Stimulated activated CD8-positive, alpha-beta memory T cell treated with anti-CD3 and anti-CD28 coated beads, Interleukin-15, amount 100 ng/mL, for 4 hours (primary cell): ENCODE measurements at places on chromosomes 12 and 14.

DNA sequence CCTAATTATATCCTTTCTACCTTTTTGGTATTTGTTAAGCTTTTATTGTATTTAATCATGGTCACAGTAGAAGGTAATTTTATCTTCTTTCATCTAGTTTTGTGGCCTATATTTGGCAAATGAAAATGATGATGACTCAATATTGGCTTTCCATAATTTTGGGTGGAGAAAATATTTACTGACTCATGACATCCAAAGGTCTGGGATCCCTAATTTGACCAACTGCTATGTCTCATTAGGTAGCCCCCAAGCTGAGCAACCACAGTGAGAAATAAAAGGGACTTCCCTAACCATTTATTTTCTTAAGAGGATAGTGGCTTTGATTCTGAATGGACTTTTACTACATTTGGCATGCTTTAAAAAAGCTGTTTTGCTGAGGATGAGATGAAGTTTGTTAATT, 289.5 kb downstream of the RMST start:
- DNase-seq = no peak

GRCh38 chr12:25337916-25338315, 87.2 kb upstream of the KRAS start:
- DNase-seq = no peak

GRCh38 chr14:68894123-68894522, 85.0 kb downstream of the ACTN1 start:
- no peak for DNase-seq

- DNase-seq = no peak
Observed at GRCh38 chr12:132635076-132635955, 16.7 kb downstream of the P2RX2 start.

GRCh38 chr12:39368096-39368495, 74.8 kb downstream of the KIF21A start:
- DNase-seq = no peak

- DNase-seq = no peak
Observed at GRCh38 chr14:49008363-49008762, 577.8 kb downstream of the RPS29 start.

- DNase-seq = no peak
Observed at GRCh38 chr12:47189728-47190127, 110.0 kb upstream of the AMIGO2 start.

- DNase-seq = no peak
Observed at GRCh38 chr12:6276956-6277620, 33.4 kb upstream of the PLEKHG6 start.

GRCh38 chr14:98252820-98253219, 1019.2 kb downstream of the BCL11B start:
- DNase-seq = no peak

GRCh38 chr12:128513331-128513730, 246.4 kb downstream of the TMEM132C start:
- no peak for DNase-seq

- DNase-seq = no peak
Observed at GRCh38 chr12:95874452-95874851, 15.7 kb downstream of the SNRPF start.

- DNase-seq = no peak
Observed at GRCh38 chr14:68928770-68929550, 50.1 kb downstream of the ACTN1 start.

GRCh38 chr14:106210650-106211049, 684.3 kb downstream of the TMEM121 start:
- no peak for DNase-seq

- DNase-seq = no peak
Observed at GRCh38 chr14:84826294-84826693, 703.6 kb upstream of the FLRT2 start.

GRCh38 chr12:30969606-30970395, 43.3 kb downstream of the TSPAN11 start:
- DNase-seq = no peak

GRCh38 chr14:55794655-55795595, 214.9 kb downstream of the KTN1 start:
- DNase-seq = no peak

DNA sequence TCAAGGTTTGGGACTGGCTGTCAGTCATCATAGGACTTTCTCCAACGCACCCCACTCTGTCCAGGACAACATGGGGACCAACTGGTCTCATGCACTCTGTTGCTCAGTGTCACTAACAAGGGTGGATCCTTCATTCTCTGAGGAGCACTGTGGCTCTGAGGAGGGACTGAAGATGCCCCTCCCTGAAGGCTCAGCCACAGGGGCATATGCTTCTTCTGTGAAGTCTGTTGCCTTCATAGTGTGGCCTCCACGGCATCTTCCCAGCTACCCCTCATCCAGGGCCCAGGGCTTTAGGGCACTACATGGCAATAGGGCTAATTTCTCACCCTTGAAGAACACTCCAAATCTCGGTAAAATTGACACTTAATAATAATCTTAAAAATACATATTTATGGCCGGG, 14.3 kb upstream of the IFI27L2 start:
- DNase-seq = no peak

DNA sequence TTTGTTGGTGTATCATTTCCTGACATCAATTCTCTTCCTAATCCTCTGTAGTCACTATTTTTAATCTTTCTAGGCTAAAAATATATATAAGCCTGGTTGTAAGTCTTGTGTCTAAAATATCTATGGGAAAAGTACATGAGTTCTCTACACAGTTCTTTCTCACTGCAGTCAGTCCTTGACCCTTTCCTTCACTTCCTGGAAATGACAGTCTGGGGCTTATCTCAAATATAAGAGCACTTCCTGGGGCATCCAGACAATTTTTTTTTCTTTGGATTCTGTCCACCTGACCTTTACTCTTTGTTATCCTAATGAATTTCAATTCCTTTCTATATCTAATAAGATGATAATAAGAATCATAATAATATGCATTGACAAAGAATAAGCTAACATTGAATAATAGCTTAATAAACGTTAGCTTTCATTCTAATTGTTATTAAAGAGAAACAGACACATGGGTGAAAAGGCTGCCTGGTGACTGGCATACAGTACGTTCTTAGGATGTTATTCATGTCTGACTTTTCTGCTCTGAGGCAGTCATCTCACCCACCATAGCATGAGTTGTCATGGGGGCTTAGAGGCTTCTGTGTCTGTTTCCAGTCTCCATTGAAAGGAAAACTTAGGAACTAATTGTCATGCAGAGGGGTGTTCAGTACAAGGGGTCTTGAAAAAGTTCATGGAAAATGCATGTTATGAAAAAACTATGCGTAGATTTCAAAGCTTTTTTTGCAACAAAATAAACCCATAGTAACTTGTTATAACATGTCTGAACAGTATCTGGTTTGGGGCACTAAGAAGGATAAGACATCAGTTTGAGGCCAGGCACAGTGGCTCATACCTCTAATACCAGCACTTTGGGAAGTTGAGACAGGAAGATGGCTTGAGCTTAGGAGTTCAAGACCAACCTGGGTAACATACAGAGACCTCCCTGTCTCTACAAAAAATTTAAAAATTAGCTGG, 66.2 kb upstream of the DNM1L start:
- DNase-seq = no peak

GRCh38 chr14:59677771-59678231, 101.2 kb upstream of the CCDC175 start:
- DNase-seq = no peak

DNA sequence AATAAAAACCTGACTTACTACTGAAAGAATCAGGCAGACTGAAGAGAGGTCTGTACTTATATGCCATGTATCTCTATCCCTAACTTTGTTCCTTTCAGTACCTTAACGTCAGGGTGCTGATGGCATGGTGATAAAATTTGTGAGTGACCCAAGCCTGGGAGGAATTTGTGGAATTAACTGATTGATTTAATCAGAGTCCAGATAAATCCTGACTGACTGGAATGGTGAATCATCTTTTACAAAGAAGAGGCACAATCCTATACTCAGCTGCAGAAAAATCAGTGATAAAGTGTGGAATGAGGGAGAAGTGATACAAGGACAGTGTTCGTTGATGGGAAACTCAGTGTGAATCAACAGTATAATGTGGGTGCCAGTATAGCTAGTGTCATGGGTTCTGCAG, 3.7 kb downstream of the TDG start:
- no peak for DNase-seq

GRCh38 chr14:53151523-53152183, 1.5 kb downstream of the DDHD1 start:
- peak; percentile 1 for DNase-seq

DNA sequence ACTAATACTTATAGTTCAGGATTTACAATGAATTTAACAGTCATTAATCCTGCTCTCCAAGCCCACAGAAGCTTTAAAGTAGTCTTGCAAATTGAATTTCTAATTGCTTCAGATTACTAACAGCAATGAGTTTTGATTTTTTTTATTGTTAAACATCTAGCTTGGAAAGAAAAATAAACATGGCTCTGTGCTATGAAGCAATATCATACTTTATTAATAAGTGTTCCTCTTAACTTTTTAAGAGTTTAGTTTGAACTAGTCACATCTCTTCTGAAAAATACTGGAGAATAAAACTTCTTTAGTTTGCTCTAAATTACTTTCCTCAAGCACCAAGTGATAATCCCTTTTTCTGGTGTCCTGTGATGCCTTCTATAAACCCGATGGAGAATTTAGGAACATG, 250.2 kb downstream of the TRHDE start:
- DNase-seq = no peak

GRCh38 chr14:36394593-36394992, 74.2 kb upstream of the MBIP start:
- DNase-seq = no peak

DNA sequence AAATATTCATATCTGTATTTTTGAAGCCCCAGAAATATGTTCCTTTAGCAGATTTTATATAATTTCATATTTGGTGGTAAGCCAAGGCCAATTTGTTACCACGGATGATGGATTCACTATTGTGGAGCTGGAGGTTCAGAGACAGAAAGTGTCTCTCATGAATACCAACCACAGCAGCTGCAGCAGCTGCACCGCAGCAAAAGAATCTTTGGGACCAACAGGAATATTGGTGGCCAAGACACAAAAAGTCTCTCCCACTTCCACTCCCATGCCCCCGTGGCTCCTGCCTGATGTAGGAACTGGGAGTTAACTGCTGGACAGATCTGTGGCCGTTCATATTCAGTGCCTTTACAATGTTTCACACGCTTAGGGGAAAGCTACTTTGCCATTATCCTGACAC, 155.3 kb downstream of the ADAMTS20 start:
- no peak for DNase-seq

DNA sequence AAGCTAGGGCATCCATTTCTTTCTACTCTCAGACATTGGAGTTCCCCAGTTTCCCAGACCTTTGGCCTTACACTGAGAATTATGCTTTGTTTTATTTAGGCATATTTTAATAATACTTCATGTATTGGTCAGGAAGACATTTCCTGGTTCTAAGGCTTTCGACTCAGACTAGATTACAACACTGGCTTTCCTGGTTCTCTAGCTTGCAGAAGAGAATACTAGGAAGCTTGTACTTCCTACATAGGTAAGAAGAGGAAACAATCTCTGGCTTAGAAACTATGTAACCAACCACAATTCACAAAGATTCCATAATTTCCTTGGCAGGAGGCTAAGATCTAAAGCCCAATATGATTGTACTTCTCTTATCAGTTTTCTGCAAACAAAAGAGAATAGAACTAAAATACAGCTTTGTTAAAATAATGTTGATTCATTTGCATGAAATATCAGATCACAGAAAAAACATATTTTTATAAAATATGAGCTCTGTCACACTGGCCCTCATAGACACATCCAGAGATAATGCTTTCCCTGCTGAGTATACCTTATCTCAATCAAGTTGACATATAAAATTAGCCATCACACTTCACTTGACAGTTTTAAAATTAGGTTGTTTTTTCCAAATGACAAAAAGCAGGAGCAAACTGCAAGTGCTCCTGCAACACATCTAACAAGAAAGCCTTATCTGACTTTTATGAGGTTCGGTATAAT, 30.5 kb downstream of the CLEC2D start:
- DNase-seq = no peak

DNA sequence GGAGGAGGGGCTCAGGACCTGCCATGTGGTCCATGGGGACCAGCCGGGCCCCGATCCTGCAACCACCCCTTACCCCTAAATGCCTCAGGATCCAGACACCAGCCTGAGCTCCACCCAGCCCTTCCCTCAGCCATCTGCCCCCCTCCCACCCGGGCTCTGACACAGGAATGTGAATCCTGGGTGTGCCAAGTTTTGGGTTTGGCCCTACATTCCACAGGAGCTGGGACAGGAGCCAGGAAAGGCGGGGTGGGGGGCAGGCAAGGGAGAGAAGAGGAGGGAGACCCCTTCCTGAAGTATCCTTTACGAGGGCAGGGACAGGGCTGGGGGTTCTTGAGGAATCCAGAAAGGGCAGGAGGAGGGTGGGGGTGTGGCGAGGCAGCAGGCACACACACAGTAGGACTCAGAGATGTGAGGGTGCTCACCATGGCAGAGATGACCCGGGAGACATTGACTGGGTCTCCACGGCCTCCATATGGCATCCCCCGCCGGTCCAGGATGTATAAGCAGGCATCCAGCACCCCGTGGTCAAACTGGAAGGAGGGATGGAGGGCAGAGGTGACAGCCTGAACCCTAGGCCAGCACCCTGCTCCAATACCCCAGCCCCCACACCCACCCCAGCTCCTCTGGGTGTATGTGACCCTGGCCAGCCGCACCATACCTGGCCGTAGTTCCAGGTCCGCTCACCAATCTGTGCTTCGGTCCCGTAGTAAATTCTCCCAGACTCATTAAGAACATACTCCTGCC, 3.5 kb downstream of the TGM1 start:
- no peak for DNase-seq

GRCh38 chr14:105337966-105338741, 23.6 kb downstream of the PACS2 start:
- DNase-seq = no peak

- no peak for DNase-seq
Observed at GRCh38 chr12:44874981-44875416, 1.1 kb downstream of the NELL2 start.

GRCh38 chr14:51996148-51996746, 6.9 kb downstream of the RTRAF start:
- DNase-seq = no peak

DNA sequence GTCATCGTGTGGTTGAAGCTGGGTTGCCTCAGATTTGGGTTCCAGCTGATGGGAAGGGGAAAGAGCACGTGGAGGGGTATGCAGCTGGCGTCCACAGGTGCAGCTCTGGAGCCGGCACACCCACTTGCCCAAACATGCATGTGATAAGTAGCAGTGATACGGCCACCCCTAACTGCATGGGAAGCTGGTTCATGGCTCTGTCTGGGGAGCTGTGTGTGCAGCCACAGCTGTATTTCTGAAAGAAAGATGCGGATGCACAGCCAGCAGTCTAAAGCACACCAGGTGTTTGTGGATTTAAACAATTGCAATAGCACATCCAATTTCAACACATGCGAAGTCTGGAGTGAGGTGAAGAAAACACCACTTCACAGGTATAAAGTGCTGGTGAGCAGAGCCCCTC, 181.4 kb downstream of the EFCAB11 start:
- DNase-seq = no peak

GRCh38 chr14:57245941-57246340, 22.8 kb downstream of the EXOC5 start:
- no peak for DNase-seq

- no peak for DNase-seq
Observed at GRCh38 chr12:12620730-12621315, 9.1 kb downstream of the CREBL2 start.
